ENCODE measurements at places on chromosomes 16 and 17. TPM values are rescaled to one million over a fixed set of nuclear protein-coding genes. Genes with fewer than 3 reads are reported as not detected.

ASPHD1 gene
- total RNA-seq = 12.1 TPM

RAB40C gene
- total RNA-seq = 16.8 TPM

- no peak for DNase-seq
Measured at GRCh38 chr17:4023220-4023619, 59.0 kb upstream of the ATP2A3 start.

DNA sequence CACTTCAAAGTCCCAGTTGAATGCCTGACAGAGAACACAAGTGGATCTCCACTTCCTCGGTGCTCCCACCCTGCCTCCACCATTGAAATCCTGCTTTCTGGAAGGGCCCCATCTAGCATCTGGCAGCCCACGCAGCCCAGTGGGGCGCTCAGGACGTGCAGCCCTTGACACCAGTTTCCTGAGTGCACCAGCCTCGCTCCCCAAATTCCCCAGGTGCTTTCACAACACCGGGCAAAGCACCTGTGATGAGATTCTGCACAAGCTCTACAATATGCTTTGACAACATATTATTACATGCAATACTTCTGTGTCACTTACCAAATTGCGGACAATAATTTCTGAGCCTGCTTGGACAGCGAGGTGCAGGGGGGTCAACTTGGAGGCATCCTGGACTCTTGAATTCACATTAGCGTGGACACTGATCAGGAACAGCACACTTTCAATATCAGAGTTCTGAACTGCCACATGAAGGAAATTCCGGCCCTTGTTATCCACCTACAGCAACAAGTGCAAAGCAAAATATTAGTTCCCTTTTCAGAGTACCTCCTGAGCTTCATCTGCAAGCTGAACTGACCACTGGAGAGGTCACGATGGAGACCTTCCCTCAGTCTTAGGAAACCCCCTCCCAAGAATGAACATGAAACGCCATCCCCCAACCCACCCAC lies 33.9 kb downstream of the CYB5D2 start:
- no peak for DNase-seq

- DNase-seq = no peak
Measured at GRCh38 chr17:78899361-78900260, 3.4 kb downstream of the CEP295NL start.

KRT36 gene
- not detected for total RNA-seq

GRCh38 chr17:63696381-63696961 lies 3.5 kb downstream of the LIMD2 start:
- peak; percentile 55 for DNase-seq

FLCN gene
- 8.7 TPM for total RNA-seq

DNA sequence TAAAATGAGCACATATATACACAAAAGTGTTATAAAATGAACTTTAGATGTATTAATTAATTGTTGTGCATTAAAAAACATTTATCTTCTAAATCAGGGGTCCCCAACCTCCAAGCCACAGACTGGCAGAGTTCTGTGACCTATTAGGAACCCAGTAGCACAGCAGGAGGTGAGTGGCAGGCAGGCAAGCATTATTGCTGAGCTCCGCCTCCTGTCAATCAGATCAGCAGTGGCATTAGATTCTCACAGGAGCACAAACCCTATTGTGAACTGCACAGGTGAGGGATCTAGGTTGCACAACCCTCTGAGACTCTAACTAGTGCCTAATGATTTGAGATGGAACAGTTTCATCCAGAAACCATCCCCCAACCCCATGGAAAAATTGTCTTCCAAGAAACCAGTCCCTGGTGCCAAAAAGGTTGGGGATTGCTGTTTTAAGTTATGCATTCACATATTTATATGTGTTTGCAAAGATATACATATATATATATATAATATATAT lies 583.7 kb downstream of the KCNJ2 start:
- no peak for DNase-seq

DNA sequence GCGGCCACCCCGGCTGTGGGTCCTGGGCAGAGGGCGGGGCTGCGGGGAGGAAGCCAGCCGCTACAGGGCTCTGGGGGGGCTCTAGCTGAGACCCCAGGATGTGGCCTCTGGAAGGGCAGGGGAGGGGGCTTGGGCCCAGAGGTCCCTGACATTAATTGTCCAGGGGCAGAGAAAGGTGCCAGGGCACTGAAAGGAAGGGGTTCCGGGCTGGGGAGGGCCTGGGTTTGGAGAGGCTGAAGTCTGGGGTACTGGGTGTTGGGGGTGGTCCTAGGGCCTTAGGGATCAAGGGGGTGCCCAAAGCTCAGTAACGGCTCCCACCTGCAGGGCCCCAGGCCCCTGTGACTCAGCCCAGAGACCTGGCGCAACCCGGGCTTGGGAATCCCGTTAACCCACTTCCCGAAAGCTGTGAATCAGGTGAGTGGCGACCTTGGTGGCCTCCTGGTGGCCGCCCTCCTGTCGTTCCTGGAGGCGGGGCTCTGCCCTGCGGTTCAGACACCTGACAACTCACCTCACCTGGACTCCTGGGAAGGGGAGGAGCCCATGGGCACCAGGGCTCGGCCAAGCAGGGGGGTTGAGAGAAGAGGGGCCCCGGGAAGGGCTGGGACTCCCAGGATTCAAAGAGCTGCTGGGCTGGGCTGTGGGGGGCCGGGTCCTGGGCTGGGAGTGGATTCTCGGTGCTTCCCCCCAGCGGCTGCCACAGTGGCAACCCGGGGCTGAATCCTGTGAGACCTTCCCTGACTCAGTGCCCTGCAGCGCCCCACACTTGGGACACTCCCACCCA lies 465 bp upstream of the PRSS22 start:
- DNase-seq = no peak

TBC1D3C gene
- 1.1 TPM for total RNA-seq
